Type B pancreatic cell (in vitro differentiated cells): ENCODE measurements at places on chromosomes 12 and 14.
A peak's percentile ranks its signal among the peaks of the same experiment; 100 is the strongest.

DNA sequence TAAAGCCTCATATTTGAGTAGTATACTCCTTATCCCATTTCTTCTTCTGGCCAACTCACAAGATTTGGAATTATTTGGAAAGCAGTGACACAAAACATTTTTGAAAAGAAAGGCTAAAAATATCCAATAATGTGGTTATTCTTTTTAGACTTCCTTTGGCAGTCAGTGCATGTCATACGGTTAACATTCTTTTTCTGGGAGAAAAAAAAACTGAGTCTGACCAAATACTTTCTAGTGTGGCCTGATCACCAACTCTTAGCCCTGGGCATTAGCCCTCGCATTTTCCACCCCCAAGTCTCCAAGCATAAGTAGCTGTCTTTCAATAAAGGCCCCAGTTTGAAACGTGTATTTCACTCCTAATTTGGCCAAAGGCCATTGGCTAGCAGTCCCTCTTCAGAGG lies 5.9 kb downstream of the RASSF3 start:
- DNase-seq = no peak

DNA sequence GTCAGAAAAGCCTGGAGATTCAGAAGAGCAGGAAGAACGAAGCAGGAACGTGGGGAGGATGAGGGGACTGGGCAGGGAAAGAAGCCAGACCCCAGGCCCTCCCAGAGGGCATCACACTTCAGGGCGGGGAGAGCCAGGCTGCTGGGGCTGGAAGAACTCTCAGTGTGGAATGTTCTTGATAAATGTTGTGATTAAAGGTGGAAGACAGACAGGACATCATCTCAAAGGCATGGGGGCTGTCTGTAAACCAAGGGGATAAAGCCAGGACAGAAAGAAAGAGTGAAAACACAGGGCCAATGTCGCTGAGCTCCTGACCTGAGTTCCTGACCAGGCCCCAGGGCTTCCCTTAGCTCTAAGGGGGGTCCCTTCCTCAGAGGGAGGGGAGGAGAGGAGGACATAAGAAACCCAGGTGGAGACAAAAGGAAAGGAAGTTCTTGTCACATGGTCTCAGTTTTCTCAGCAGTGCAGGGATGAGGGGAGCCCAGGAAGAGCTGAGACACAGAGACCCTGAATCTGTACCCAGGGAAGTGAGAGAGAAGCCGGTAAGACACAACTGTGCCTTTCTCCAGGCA lies 56.3 kb downstream of the SETD3 start:
- DNase-seq = no peak

DNA sequence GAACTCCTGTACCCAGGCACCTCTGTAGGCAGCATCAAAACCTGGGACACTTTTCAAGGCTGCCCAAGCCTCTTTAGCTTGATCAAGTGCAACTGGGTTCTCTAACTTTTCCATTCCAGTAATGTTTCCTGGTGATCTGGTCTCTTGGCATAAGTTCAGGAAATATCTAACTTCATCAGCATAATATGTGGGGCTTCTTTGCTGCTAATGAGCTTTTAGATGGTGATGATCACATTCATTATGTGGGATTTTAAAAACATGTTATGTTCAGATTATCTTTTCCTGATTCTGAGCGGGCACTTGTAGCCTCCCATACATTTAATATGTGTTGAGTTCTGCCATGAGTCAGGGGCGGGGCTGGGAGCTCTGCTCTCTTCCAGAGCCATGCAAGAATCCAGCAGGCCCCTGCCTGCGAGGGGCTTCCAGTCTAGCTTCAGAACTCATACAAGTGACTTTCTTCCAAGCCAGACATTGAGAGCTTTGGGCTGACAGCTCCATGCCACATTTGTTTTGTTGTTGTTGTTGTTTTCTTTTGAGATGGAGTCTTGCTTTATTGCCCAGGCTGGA lies 39.5 kb upstream of the RIN3 start:
- DNase-seq = peak; percentile 48

- DNase-seq = no peak
Observed at GRCh38 chr12:131153956-131154355, 200.2 kb downstream of the ADGRD1 start.

DNA sequence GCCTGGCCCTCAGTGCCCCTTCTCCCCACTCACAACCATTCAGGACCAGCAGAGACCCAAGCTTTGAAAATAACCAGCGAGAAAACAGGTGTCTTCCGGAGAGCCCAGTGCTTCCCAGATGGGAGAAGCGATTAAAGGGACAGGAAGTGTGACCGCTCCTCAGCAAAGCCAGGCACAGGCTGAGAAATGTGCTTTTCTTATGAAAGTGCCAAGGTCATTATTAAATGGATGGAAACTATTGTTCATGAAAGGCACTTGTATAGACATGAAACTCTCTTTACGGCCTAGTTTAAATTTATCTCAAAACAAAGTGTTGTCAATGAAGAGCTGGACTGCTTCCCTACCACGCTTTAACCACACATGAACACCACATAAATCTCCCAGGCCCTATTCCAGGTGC lies 210.4 kb downstream of the SPTSSA start:
- no peak for DNase-seq

DNA sequence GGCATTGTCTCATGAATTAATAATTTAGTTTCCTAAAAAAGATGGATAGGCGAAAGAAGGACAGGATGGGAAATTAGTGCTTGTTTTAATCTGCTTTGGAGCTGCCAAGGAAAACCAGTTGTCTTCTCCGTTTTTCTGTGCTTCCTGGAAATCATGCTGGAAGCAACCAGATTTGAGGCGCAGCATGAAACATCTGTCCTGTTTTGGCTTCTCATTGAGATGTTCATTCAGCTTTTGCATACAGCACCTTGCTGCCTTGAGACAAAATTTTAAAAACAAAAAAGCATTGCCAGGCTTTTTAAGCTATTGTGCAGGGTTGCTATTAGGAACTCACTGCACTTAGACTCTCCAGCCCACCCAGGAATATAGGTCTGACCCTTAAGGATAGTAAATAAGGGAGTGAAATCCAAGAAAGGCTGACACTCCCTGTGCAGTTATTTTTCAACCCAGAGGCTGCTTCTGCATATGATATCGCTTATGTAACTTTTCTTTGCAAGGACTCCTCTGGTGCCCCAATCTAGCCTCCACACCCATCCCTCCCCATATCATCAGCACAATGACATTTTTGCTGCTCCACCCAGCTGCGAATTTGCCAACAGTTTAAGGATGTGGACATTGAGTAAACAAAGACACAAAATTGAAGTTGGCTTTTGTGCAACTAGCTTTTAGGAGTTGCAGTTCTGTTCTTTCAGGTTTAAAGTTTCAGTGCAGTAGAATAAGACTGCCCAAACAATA lies 46.9 kb upstream of the MDM1 start:
- DNase-seq = no peak

DNA sequence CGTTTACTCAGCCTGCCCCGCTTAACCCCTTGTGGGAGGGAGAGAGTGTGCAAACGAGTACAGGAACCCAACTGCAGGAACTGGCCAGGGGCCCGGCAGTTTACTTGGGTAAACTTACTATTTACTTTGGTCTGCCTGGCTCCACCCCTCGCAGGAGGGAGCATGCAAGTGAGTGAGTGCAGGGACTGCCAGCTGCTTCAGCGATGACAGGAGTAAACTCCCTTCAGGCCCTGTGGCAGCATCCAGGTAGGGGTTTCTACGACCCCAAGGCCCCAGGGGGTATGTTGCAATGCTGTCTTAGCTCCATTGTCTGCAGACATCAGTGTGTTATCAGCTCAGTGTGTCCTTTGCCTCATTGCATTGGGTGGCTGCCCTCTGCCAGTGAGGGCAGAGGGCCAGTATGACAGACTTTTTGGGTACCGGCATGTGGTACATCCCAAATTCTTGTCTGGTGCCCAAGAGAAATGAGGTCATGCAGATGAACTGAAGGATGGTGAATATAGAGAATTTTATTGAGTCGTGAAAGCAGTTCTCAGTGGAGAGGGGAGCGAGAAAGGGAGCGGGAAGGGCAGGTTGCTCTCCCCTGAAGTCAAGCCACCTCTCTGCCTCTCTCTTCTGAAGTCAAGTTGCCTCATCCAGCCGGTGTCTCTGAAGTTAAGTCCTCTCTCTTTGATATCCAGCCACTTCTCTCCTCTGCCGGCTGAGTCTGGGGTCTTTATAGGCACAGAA lies 181.8 kb downstream of the FUT8 start:
- DNase-seq = no peak

DNA sequence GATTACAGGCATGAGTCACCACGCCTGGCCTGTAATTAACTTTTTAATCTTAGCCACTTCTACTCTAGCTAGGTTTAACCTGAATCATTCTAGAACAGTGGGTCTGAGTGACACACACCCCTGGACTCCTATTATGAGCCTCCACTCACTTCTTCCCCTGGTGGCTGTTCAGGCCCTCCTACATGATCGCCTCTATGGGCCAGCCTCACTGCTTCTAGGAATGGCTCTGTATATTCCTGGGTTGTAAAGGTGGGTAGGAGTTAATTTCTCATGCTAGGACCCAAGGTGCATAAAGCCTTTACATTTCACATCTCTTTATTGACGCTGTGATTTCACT lies 8.0 kb upstream of the RNU6-8 start:
- no peak for DNase-seq

GRCh38 chr14:26820138-26820537 lies 222.3 kb upstream of the NOVA1 start:
- no peak for DNase-seq

DNA sequence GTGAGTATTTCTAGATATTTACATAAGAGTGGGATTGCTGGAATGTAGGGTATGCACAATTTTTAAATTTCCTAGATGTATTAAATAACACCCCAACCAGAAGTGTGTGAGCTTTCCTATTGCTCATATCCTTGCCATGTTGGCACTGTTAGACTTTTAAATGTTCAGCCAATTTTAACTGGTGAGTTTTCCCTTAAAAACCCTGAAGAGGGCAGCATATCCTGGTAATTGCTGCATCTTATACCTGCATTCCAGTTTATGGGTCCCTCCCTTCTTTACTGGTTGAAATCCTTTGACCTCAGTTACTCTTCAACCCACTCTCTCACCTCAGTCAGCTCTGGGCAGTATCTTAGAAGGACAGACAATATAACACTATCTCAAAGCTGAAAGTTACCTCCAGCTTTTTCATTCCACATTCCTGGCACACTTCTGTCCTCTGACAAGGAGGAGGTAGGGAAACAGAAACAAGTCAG lies 270.6 kb downstream of the PAWR start:
- no peak for DNase-seq

GRCh38 chr12:69278814-69279782 lies 39.7 kb downstream of the CPSF6 start:
- DNase-seq = no peak

- DNase-seq = no peak
Observed at GRCh38 chr12:31325524-31325875, 450 bp downstream of the SINHCAF start.

GRCh38 chr12:131011165-131012079 lies 57.7 kb downstream of the ADGRD1 start:
- DNase-seq = no peak

DNA sequence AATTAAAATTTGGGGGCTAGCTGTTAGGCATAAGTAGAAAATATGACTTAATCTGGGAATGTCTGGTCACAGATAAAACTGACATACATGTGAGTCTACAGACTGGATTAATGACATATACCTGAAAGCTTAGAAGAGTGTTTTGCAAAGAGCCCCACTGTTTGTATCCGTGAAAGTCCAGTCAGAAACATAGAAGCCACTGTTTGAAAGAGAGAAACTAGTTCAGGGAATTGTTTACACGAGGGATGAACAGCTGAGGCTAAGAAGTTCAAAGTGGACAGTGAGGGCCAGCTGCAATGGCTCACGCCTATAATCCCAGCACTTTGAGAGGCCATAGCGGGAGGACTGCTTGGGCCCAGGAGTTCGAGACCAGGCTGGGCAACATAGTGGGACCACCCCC lies 36.2 kb upstream of the SGPP1 start:
- no peak for DNase-seq

- no peak for DNase-seq
Observed at GRCh38 chr14:77641534-77642341, 25.3 kb upstream of the SPTLC2 start.

GRCh38 chr12:96652870-96653269 lies 163.5 kb downstream of the CFAP54 start:
- no peak for DNase-seq

DNA sequence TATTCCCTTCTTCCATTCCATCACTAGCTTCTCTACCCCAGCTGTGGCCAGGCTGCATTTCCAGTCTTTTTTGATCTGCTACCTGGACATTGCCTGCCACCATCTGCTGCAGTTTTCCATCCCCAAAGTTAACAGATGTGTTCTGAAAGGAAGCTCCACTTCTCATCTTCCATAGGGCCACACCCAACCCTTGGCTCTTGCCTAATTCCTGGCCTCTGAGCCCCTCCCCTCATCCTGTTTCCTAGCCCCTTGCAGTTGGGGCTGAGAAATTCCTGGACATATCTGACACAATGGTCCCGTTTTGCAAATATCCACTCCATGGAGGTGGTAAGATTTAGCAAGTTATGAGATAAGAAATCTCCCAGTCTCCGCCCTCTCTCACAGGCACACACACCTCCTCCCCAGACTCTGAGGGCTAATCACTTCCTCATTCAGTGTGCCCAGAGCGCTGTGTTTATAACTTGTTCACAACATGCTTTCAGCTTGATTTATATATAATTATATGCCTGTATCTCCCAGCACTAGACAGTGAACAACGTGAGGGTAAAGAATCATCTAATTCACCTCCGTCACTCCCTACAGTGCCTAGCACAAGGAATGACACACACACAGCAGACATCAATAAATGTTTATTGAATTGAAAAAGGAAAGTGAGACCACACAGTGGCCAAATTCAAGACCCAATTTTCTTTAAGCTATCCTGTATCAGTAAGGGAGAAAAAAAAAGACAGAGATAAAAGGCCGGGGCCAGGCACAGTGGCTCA lies 13.4 kb downstream of the SMUG1 start:
- no peak for DNase-seq

DNA sequence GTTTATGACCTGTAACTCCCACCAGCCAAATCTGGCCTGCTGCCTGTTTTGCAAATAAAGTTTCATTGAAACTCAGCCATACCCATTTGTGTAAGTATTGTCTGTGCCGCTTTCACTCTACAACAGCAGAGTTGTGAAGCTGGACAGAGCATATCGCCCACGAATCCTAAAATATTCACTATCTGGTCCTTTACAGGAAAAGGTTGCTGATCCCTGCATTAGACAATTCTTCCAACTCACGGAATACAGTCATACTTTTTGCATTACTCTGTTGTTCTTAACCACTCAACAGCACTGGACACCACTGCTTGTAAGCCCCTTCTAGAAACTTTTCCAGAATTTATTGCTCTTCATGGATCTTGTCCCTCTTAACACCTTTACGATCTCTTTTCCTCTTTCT lies 435.4 kb downstream of the EGLN3 start:
- DNase-seq = no peak

DNA sequence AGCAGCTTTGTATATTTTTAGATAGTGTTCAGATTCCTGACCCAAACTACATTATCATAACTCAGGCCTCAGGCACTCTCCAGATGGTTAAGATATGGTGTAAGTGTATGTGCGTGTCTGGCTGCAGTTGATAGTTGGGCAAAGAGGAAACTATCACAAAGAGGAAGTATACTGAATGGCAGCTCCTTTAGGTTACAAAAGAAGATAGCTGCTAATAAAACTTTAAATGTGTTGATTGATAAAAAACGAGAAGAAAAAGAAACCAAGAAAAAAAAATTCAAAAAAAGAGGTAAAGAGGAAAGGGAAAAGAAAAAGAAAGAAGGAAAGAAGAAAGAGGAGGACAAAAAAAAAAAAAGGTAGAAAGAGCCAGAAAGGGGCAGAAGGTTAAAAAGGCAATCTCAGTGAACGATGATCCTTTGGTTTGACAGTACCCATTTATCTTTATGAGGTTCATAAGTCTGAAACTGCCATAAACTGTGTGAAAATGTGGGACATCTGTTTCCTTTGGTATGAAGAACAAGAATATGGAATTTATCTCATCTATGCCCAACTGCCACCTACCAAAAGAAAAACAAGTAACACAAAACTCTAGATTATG lies 42.2 kb downstream of the TAOK3 start:
- DNase-seq = no peak
